Inflammatory macrophage treated with lipopolysaccharide for 1 hour (primary cell): ENCODE measurements at places on chromosomes 5 and 9.
A peak's percentile ranks its signal among the peaks of the same experiment; 100 is the strongest.

DNA sequence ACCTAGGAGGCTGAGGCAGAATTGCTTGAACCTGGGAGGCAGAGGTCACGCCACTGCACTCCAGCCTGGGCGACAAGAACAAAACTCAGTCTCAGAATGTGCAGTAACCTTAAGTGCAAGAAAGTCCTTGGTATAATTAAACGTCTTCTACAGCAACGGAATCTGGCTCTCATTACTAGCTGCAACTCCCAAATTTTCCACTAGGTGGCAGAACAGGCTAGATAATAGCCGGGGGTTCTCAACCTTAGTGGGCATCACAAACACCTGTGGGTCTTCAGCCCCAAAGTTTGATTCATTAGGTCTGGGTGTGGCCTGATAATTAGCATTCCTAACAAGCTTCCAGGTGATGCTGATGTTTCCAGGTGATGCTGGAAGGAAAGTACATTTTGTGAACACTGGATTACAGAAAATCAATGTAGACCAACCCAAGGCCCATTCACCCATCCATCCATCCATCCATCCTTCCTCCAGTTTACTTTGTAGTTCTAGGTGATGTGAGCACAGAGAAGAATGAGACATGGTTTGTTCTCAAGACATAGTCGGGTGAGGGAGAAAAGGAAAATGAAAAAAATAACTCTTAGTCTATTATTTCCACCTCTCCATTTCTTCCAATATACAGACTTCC lies 37.3 kb downstream of the FBXW2 start:
- peak; percentile 96 for DNase-seq

DNA sequence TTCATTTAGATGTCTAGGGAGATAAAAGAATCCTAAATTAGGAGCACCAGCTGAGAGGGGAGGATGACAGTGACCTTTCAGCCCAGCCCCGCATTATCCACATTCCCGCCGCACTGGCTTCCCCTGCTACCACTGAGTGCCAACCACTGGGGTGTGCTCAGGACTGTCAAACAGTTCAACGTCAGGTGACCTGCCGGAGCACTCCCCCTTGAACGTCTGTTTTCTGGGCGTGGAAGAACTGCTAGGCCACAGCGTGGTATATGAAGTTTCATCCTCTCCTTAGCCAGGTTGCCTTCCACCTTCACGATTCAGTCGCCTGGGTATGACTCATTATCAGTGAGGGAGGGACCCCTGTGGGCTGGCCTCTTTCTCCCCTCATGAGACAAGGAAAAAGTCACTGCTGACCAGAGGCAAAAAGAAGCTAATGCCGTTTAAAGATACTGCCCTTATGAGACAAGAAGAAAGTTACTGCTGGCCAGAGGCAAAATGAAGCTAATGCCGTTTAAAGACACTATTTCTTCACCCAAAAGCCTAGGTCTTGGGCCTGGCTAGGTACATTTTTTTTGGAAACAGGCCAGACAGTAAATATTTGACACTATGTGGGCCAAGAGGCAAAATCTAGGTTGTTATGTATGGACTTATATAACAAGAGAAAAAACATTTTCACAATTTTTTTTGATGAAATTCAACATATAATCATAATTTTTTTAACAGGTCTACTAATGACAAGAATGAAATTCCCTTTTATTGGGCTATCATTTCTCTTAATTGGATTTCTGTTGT lies 4.6 kb downstream of the NMRK1 start:
- DNase-seq = no peak

DNA sequence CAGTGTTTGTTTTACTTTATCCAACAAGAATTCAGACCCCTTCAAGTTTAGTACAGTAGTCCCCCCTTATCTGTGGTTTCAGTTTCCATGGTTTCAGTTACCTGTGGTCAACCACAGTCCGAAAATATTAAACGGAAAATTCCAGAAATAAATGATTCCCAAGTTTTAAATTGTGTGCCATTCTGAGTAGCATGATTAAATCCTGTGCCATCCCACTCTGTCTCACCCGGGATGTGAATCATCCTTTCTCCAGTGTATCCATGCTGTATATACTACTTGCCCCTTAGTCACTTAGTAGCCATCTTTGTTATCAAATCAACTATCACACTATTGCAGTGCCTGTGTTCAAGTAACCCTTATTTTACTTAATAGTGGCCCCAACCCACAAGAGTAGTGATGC lies 153.8 kb upstream of the RASA1 start:
- no peak for DNase-seq

- no peak for DNase-seq
Observed at GRCh38 chr9:134836406-134836970, 44.1 kb upstream of the FCN2 start.

DNA sequence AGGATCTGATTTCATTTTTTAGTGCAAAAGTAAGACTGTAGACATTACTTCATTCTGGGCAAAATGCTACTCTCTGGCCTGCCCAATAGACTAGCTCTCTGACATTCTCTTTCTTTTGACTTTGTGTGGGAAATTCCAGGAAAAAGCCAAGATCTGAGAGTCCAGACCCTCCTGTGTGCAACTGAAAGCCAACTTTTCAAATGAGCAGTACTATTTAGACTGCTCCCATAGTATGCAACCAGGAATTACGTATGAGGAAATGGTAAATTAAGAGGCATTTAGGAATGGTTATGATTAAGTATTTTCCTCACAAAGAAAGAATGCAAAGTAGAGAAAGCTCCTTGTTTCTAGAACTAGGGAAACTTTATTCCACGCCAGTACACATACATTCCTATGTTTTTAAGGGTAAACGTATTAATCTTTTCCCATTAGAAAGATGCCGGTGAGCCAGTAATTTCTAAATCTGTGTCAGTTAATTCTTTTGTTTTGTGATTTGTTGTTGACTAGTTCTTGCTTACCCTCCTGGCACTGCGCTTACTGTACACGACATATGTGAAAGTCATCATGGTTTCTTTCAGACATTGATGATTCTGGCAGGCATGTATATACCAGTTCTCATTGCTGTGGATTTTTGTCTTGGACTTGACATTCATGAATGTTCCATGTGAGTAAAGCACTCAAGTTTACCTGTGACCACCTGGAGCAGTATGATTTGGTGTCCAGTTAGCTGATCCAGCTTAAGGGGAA lies 56.0 kb downstream of the AOPEP start:
- DNase-seq = no peak

GRCh38 chr5:150638488-150639376 lies 1.7 kb upstream of the SYNPO start:
- no peak for DNase-seq

GRCh38 chr5:10420932-10421331 lies 20.7 kb upstream of the ROPN1L start:
- DNase-seq = no peak
